ENCODE measurements at places on chromosomes 7 and 10.

DNA sequence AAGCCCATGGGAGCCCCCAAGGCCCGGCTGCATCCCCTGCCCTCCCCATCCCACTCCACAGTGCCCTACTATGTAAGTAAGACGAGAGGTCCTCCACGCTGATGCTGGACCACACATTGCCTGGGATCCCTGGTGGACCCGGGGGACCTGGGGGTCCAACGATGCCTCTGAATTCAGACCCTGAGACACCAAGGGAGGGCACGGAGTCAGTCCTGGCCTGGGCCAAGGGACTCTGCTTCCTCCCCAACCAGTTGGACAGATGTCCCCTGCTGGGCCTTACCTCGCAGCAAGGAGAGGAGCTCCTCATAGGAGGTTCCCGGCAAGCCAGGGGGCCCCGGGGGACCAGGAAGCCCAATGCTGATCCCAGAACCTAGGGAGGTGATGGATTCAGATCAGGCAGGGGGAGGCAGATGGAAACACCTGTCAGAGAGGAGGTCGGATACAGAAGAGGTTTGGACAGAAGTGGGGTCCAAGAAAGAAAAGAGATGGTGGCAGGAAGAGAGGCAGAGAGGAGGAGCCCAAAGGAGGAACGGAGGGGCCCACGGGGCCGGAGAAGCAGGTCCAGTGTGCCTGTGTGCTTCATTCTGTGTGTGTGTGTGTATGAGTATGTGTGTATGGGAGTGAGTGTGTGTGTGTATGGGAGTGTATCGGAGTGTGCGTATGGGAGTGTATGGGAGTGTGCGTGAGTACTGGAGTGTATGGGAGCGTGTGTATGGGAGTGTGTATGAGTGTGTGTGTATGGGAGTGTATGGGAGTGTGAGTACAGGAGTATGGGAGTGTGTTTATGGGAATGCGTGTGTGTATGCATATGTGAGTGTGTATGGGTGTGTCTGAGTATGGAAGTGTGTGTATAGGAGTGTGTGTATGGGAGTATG is 50.2 kb downstream of the COL17A1 start:
- DNase-seq, result no peak

GRCh38 chr7:94245500-94245899 is 149.2 kb upstream of the COL1A2 start:
- no peak for DNase-seq

GRCh38 chr7:157329447-157329846 is 7.4 kb upstream of the DNAJB6 start:
- DNase-seq, result no peak

- DNase-seq, result no peak
Observed at GRCh38 chr10:62239994-62240393, 28.6 kb downstream of the RTKN2 start.

GRCh38 chr10:119319161-119319919 is 112.0 kb downstream of the GRK5 start:
- DNase-seq, result no peak

- no peak for DNase-seq
Observed at GRCh38 chr10:31467791-31468535, 148.9 kb downstream of the ZEB1 start.

GRCh38 chr7:106584914-106585759 is 75.8 kb downstream of the CCDC71L start:
- DNase-seq, result no peak

DNA sequence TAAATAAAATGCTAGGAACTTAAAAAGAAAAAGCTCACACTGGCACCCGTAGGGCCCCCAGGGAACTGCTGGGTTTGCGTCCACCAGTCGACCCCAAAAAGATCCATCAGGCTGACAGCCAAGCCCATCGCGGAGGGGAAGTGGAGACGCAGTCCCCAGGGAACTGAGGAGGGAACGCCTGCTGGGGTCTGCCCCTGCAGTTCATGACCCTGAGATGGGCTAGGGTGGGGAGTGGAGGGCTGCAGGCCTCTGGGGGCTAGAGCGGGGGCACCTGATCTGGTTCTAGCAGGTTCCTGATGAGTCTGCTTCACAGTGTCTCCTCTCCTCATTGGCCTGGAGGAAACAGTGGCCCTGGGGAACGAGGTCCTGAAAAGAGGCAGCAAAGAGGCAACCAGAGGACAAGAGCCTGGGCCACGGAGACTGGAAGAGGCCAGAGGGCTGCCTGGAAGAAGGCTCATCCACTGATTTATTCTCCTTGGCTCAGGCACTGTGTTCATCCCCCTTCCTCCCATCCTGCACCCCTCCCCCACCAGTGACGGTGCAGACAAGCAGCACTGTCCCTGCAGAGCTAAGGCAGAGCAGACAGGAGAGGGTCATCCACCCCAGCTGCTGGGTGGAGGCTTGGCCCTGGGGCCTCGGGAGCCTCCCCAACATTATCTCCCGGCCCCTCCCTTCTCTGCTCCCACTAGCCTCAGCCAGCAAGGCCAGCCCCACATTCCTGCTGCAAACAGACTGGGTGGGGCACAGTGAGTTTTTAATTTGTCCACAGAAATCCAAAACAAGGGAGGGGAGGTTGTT is 24.7 kb upstream of the HSPA12A start:
- DNase-seq, result no peak

- DNase-seq, result no peak
Observed at GRCh38 chr7:100826514-100827329, 601 bp downstream of the EPHB4 start.

GRCh38 chr10:79350407-79351154 is 3.3 kb downstream of the PPIF start:
- no peak for DNase-seq

DNA sequence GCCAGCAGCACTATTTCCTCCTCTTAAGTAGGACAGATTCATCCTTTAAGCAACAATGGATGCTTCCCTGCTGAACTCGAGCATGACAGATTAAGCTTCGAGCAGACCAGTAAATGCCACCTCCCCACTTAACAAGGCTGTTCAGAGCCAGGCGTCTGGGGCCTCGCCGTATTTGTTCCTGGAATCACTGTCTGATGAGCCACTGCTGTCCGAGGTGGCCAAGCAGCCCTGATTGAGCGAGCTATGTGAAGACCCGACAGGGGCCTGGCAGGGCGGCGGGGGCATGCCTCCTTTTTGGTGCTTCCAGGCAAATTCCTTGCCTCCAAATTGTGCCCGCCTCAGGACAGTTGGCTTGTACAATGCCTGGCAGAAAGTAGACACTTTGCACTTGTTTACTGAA is 862.6 kb downstream of the NRG3 start:
- DNase-seq, result no peak

GRCh38 chr10:87844837-87845623 is 18.3 kb downstream of the KLLN start:
- DNase-seq, result no peak

GRCh38 chr7:129187681-129188371 is 607 bp upstream of the SMO start:
- DNase-seq, result no peak

- no peak for DNase-seq
Observed at GRCh38 chr10:74650613-74651012, 175.8 kb upstream of the KAT6B start.

GRCh38 chr7:19519443-19520021 is 189.3 kb downstream of the POLR1F start:
- DNase-seq, result no peak

- no peak for DNase-seq
Observed at GRCh38 chr10:92678206-92678605, 11.5 kb upstream of the HHEX start.

DNA sequence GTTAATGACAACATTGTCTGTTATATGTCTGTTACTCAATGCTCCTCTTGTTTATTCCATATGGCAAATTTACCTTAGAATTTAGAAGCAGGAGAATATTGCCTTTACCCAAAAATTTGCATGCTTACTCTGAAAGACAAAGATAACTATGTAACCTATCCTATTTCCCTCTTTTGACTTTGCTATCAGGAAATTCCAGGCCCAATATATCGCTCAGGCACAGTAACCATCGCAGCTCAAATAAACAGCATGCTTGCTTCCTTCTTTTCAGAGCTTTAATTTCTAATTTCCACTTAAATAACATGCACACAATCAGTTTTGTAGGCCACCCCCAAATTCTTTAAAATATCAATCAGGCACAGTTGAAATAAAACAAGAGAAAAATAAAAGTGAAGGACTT is 57.8 kb downstream of the EBLN1 start:
- DNase-seq, result no peak

- no peak for DNase-seq
Observed at GRCh38 chr10:22693860-22694259, 20.5 kb downstream of the PIP4K2A start.

GRCh38 chr7:92732316-92733036 is 103.9 kb downstream of the CDK6 start:
- no peak for DNase-seq

DNA sequence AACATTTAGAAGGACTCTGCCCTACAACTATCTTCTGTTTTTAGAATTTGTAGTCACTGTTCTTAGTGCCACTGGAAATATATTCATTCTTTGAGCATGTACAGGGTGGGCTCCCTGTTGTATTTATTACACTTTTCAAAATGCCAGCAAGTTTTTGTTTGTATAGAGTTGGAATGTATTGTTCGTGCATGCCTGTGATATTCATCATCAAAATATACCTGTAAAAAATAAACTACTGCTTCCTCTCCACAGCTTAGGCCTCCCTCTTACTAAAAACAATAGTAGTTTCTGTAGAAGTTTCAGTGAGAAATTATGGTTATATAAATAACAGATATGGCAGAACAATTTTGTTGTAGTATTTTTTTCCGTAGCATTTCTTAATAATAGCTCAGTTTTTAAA is 61.6 kb downstream of the NHLRC2 start:
- DNase-seq, result no peak
